ENCODE measurements at places on chromosomes 12 and 14.

DNA sequence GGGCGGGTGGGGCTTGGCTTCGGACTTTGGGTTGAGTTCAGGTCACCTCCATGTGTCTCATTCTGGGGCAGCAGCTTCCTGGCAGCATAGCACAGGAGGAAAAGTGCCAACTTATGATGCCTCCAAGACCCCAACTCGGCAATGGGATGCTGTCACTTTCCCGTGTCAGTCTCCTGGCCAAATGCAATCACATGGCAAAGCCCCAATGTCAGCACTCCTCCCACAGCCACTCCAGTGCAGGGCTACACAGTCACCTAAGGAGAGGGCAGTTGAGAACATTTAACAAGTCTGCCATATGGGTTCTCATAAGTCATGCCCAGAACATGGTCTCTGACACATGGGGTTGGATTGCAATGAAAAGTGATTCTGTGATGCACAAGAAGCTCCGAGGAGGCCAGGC lies 26.7 kb downstream of the ELK3 start:
- no peak for DNase-seq

GRCh38 chr12:4039931-4040330 lies 166.7 kb upstream of the PARP11 start:
- DNase-seq = no peak

DNA sequence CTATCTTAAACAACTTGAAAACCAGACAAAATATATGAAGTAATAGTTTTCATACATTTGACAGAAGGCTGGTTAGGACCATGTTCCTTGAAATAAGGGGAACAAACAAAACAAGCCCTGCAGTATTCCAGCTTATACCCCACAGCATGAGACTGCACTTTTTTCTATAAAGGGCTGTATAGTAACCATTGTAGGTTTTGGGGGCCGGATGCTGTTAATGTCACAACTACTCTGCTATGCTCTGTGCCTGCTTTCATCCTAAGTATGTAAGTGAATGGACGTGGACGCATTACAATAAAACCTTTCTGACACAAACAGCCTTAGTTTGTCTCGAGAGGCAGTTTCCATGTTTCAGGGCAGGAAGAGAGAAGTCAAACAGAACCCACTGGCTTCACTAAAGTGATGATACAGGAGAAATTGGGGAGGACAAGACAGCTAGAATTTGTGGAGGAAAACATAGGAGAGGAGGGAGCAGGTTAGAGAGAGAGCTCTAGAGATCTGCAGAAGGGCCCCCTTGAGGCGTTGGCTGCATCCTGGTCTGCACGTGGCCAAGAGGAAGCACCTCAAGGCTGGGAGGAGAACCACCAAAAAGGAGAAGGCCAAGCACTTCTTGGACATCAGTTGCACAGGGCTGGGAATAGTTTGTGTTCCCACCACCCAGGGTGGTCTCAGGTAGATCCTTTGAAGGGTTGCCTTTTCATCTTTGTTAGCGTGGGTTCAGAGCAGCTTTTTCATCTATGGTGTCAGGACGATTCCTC lies 63.7 kb downstream of the TRAF3 start:
- DNase-seq = no peak

- DNase-seq = no peak
Observed at GRCh38 chr12:75853626-75854025, 177.9 kb downstream of the PHLDA1 start.

DNA sequence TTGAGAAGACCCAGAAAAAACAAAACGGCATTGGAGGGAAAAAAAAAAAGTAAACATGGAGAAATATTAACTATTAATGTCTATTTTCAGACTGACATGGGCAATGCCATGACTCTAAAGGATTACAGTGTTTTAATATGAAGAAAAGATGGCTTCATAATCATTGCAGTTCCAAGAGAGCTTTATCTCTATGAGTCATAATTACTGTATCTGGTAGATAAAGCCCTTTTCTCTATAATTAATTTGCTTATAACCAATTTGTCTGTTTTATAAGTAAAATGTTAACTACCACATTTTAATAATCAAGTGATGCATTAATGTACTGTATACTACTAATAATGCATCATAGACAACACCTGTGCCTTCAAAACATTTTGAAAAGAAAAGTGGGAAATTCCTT lies 59.7 kb downstream of the CLIP1 start:
- DNase-seq = no peak

- no peak for DNase-seq
Observed at GRCh38 chr12:122250536-122250935, 15.8 kb downstream of the VPS33A start.

DNA sequence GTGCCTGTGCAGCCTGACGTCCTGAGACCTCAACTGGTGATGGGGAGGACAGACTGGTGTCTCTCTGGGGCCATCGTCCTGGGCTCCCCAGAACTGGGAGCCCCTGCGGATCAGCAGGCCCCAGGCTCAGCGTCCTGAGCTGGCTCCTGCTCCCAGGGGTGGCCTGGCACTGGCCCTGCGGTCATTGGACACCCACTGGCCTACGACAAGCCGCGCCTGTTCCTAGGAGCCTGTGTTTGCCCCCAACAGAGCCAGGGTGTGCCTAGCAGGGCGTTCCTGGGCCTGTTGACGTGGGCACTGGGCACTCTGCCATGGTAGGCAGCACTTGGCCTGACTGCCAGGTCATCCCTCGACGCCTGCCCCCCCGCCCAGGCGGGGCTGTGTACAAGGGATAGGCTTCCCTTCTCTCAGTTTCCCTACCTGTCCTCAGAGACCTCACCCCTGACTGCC lies 8.4 kb downstream of the ADSS1 start:
- DNase-seq = no peak

GRCh38 chr14:102909462-102909861 lies 13.0 kb upstream of the AMN start:
- DNase-seq = no peak

GRCh38 chr12:24055747-24056146 lies 106.3 kb upstream of the SOX5 start:
- no peak for DNase-seq

GRCh38 chr14:52013984-52014600 lies 24.7 kb downstream of the RTRAF start:
- no peak for DNase-seq

DNA sequence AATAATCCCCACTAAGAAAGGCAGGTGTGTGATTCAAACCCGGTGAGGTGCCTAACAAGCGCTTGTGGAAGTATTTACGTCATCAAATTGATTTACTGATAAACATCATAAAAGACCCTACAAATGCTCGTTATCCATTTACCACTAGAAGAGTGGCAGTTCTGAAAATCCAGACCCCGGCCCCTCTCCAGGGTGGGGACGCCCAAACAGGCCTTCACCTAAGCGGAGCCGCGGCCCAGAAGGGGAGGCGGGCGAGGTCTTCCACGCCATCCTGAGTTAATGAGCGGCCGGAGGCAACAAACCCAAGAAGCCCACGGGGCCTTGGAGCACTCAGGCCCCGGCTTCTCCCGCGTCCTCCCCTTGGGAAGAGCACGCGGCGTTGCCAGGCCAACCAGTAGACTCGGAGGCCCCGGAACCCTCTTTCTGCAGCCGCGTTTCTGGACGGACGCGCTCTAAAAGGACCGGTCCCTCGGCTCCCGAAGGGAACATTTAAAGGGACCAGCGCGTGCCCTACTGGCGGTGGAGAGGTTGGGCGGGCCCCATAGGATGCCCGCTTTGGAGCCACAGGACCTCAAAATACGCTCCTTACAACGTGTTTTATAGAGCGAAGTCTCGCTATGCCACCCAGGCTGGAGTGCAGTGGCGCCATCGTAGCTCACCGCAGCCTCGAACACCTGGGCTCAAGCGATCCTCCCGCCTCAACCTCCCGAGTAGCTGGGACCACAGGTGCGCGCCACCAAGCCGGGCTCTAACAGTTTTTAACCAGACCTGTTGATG lies 3.5 kb downstream of the PTPN21 start:
- no peak for DNase-seq

- DNase-seq = no peak
Observed at GRCh38 chr12:23560611-23561010, 388.9 kb downstream of the SOX5 start.

DNA sequence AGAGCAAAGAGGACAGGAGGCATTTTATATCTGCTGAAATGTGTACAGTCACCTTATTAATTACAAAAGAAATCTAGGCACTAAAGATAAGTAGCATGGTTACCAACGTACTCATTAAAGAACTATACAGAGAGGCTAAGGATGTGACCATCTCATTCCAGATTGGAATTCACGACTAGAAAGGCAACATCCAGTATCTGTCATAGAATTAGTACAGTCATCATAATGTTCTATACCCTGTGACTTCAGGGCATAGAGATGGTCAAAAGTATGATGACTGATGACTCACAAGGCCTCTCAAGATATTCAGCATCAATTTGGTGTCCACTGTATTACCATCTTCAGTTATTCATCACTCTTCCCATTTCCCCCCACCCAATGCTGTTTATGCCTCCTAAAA lies 144.0 kb upstream of the PLEKHG7 start:
- DNase-seq = no peak

GRCh38 chr12:120733574-120733973 lies 7.9 kb downstream of the ACADS start:
- DNase-seq = no peak

DNA sequence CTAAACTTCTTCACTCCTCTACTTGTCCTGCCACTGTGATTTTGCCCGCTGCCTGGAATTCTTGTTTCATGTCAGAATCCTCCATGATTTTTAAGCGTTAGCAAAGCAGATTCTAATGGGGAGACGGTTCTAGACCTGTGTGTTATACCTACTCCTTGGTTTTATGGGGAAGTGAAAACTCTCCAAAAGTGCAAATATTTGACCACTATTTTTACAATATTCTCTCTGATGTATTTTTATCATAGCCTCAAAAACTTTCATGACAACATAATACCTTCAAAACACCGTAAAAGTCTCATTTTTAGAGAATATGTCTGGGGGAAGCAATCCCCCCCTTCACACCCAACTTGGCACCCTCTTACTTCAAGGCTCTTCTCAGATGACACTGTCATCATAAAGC lies 12.9 kb upstream of the KRAS start:
- DNase-seq = no peak

Measured in stimulated activated CD8-positive, alpha-beta memory T cell treated with anti-CD3 and anti-CD28 coated beads, Interleukin-12 subunit alpha, Interleukin-12 subunit beta, amount 100 ng/mL, for 4 hours (primary cell).